ENCODE measurements at places on chromosomes 11 and 22.

DNA sequence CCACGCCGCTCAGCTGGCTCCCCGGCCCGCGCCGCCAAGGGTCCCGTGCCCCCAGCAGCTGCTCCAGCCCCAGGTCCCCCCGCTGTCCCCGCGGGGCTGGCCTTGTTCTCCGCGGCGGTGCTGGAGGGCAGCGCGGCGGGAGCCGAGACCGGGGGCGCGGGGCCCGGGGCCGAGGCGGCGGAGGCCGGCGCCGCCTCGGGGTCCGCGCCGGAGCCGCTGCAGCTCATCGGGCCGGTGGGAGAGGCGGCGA is 128 bp downstream of the TAF10 start:
- no peak for DNase-seq

DNA sequence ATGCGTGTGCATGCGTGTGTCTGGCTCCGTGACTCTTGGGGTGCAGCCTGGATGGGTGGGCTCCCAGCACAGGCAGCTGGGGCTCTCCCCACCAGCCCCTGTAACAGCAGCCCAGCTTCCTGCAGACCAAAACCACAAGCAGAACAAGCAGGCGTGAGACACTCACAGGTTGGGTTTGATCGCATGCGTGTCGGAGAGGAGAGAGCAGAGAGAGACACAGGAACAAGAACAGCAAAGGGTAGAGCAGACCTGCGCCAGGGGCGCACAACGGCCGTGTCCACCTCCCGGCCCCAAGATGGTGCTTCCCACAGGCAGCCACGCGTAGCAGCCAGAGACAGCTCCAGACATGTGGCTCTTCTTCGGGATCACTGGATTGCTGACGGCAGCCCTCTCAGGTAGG is at the start of gene CD6:
Gene CD6, plus strand, starts transcription at position 161 of the 400 bp plus-strand sequence. Its CDS starts 186 bp downstream, at position 347.
- DNase-seq = no peak

GRCh38 chr11:126601550-126602215 is 246.2 kb downstream of the ST3GAL4 start:
- no peak for DNase-seq

DNA sequence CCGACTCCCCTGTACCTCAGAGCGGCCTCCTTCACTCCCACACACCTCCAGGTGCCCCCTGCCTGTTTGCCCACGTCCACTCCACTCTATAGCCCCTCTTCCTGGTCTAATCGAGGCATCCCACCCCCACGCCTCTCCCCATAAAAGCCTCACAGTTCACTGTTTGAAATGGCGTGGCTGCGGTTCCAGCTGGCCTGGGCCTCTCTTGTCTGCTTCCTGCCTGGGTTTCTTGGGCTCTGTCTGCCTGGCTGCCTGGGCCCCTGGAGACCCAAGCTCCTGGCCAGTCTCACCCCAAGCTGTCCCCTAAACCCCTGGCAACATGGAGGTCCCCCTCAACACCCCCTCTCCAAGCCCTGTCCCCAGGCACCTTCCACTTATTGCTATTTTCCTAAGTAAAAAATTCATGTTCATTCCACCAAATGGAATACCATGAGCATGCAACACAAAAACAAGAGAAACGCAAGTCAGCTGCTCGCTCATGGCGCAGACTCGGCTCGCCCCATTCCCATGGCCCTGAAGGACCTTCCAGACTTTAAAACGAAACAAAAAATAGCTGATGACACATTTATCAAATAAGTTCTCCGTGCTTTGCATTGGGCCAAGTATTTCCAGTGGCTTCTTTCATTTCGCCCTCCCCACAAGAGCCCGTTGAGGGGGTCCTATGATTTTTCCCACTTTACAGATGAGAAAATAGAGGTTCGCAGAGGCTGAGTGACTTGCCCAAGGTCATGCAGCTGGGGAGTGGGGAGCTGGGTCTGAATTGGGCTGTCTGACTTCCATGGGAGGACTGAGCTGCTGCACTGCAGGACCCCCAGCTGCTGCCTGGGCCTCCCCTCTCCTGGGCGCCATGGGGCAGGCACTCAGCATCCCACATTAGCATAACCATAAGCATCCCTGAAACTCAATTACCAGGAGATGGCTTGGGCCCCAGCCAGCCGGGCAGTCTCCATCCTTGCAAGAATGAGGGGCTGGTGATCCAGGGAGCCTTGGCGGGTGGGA is 11.7 kb upstream of the FLRT1 start:
- DNase-seq = no peak

DNA sequence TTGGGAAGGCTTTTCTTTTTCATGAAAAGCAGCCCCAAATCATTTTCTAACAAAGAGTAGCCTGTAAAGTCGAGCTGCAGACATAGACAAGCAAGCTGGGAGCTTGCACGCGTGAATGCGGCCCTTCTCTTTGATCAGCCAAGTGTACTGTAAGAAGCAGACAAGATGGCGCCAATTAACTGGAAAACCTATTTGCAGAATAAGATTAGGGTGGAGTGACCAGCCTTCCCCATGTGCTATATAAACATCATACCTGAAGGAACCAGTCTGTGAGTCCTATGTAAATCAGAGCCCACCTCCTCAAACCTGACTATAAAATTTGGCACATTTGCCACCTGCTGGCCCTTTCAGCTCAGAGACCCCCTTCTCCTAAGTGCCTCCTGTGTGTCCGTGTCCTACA is 982.7 kb downstream of the OPCML start:
- no peak for DNase-seq

GRCh38 chr11:130089674-130090073 is 20.0 kb downstream of the APLP2 start:
- no peak for DNase-seq

DNA sequence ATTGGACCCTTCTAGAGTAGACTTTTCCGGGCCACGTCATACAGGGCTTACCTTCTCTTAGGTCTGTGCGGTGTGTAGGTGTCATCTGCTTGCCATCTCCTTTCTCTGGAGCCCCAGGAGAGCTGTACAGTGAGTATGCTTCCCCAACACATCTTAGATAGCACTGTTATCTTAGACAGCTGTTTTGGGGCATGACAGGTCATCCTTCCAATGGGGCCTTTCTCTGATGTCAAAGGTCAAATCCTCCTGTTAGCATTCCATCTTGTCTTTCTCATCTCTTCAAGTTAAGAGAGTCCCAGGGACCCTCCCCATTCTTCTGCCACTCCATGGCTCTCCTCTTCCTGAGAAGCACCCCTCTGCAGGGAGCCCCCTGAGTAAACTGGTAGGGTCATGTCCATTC is 31.0 kb upstream of the EIF3D start:
- DNase-seq = no peak

- no peak for DNase-seq
Measured at GRCh38 chr11:2129699-2130366, 9.4 kb downstream of the IGF2 start.

DNA sequence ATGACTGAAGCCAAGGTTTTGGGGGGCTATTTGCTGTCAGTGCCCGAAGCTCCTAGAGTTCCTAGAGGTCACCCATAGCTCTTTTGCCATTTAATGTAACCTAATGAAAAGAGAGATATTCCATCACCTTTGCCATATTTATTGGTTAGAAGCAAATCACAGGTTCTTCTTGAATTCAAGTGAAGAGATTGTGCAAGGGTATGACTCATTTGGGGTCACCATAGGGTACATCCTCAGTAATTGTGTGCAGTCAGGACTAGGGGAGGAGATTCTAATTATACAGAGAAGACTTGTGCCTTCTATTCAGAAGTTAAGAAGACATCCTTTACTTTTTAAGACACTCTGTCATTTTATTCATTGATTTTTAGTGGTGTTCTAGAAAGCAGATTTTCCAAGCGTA is 6.9 kb upstream of the PRAME start:
- no peak for DNase-seq

DNA sequence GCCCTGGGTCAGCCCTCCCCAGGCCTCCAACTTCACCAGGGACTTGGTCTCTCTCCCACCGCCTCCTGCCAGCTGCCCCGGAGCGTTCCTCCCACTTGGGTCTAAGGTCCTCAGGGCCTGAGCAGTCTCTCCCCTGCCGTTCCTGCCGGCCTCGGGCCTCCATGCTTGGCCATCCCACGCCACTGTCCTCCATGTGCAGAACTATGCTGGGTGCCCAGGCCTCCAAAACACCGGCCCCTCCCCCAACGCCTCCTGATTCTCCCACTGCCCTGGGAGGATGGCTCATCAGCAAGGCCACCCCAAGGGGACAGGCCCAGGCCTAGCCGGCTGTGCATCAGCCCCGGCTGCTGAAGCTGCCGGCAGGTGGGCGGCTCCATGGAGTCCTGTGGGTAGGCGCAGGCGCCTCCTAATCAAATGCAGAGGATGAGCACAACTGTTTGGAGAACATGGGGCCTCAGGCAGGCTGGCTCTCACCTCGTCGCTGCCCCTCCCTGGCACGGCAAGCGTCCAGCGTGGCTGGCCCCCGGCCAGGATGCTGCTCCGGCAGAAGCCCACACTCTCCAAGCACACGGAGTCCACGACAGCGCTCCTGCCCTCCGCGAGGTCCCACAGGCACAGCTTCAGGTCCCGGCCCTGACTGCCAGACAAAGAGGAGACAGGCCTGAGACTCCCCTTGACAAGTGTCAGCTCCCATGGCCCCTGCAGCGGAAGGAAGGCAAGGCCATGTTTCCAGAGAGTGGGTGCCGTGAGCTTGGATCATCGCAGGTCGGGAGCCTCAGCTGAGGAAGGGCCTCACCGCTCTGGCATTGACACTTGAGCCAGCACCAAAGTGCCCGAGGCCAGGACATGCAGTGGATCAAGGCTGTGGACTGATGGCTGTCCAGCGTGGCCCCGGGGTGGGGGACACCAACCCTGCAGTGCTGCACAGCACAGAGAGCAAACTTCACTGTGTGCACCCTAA is 42.6 kb downstream of the GNB1L start:
- no peak for DNase-seq

DNA sequence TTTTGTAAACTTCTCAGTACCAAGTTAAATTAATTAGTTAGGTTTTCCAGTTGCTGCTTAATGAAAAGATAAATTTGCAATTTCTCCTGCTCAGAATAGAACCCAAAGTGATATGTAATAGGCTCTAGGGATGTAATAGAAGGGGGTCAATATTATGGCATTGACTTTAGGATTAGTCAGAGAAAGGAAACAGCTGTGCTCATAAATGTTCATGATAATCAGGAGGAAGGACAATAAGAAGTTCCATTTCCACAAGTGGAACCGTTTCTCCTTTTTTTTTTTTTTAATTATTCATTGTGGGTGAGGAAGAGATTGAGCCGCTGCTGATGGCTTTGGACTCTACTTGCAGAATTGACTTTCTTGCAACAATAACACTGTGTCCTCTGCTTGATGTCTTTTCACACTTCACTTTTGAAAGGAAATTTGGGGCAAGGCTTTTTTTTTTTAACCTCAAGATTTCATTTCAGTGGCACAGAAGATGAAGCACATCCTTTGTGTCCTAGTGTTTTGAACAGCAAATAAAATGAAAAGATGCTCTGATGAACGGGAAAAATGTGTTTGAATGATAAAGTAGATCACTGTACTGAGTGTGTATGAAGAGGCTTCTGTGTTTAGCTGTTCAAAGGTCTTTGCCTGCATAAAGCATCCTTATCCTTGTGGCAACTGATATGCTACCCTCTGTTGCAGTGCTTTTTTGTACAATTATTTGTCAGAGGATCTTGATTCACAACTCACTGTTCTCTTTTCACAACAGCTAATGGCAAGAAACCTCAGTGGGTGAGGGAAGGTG is 62.4 kb downstream of the GAS2 start:
- DNase-seq = no peak

- no peak for DNase-seq
Measured at GRCh38 chr11:104870910-104871309, 27.4 kb downstream of the CASP12 start.

DNA sequence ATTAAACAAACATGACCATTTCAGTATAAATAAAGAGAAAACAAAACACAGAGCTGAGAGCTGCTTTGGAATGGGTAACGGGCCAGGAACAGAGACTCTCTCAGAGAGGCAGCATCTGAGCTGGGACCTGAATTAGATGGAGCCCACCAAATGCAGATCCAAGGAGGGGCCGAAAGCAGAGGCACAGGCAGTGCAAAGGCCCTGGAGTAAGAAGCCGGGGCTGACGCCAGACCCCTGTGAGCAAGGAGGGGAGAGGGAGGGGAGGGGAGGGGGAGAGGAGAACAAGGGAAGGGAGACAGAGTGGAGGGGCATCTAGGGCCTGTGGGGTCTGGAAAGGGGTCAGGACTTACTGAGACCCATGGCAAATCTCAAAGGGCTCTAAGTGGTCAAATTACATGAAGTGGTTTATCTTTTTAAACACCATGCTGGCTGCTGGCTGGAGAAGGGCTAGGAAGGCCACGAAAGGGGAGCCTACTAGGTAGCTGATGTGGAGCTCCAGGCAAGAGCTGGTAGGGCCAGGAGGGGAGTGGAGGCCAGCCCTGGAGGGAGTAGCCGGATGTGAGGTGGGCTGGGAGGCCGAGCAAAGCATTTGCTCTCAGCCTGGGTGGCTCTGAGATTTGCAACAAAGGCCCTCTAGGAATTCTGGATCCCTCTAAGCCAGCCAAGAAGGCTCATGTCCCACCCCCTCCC is 3.2 kb downstream of the OSBPL5 start:
- no peak for DNase-seq

DNA sequence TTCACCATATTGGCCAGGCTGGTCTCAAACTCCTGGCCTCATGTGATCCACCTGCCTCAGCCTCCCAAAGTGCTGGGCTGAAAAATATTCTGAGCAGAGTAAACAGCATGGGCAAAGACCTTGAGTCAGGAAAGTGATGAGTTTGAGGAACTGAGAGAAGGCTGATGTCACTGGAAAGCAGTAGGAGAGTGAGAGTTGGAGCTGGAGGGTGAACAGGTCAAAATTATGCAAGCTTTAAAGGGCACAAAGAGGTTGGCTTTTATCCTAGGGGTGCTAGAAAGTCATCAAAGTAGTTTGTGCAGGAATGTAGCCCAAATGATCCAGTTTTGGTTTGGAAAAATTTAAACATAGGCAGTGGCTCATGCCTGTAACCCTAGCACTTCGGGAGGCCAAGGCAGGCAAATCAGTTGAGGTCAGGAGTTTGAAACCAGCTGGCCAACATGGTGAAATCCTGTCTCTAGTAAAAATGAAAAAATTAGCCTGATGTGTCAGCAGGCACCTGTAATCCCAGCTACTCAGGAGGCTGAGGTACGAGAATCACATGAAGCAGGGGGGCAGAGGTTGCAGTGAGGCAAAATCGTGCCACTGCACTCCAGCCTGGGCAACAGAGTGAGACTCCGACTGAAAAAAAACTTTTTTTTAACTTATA is 44.7 kb upstream of the CXCR5 start:
- peak; percentile 48 for DNase-seq

- no peak for DNase-seq
Measured at GRCh38 chr22:48254311-48254873, 1491.9 kb downstream of the TBC1D22A start.

DNA sequence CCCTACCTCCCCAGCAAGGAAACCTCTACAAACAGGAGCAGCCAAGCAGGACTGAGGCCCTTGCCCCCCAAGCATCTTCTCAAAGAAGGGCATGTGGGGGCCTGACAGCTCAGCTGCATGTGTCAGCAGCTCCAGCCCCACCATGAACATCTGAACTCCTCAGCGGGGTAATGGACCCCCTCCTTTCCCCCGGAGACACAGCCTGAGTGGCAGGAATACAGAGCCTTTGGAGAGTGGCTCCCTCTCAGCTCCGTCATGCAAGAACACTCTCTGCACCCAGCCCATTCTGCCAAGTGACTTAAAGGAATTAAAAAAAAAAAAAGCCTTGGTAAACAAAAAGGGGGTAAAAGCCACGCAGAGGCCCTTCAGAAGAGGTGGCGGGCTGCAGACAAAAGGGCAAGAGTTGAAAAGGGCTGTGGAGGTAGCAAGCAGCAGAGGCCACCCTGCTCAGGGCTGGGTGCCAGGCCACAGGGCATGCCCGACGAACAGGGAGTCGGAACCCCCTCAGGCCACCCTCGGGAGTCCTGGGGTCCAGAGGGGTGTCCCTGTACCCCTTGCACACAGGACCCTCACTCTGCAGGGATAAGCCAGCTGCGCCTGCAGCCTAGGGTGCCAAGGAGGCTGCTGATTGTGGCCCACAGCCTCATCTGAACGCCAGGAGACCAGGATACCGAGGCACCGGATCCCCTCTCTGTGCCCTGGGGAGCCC is 62.5 kb downstream of the MACROD1 start:
- DNase-seq = no peak

- no peak for DNase-seq
Measured at GRCh38 chr11:74559110-74559933, 33.1 kb upstream of the POLD3 start.

Data from NAMALWA (cell line).